Fibroblast of lung (primary cell): ENCODE measurements at places on chromosomes 5 and 9. TPM values are rescaled to one million over a fixed set of nuclear protein-coding genes. Genes with fewer than 3 reads are reported as not detected.
A peak's percentile ranks its signal among the peaks of the same experiment; 100 is the strongest.

DNA sequence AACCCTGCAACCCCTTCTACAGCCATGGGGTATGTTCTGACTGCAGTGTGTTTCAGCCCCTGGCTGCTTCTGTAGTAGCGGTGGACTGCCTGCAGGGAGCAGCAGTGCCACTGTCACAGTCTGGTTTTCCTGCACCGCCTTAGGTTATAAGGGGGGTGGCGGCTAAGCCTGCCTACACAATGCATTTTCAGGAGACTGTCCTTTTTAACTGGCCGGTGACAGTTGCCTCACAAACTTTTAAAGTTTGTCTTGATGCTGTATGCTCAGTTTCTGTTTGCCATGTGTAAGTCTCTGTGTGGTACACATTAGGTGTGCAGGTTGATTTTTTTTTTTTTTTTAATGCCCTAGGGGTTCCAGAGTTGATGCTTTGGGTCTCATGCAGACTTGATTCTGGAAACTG is 53.0 kb downstream of the NUP214 start:
- peaks cover 17% of the 10 kb centered on the region for H3K4me1 ChIP-seq
- peaks cover 6% of the 10 kb centered on the region for H3K36me3 ChIP-seq
- no peak overlapping the region for H3K4me3 ChIP-seq
- H3K27ac ChIP-seq, result no peak overlapping the region

The HSPB3 gene
- 0.77 and 21.1 TPM in 2 replicates for total RNA-seq

The CKMT2 gene
- 8.0 and 19.3 TPM in 2 replicates for total RNA-seq

GRCh38 chr9:99269416-99269815 is 47.3 kb downstream of the SEC61B start:
- H3K4me3 ChIP-seq, result no peak overlapping the region
- peak overlapping the region; percentile 61 for H3K27ac ChIP-seq
- DNase-seq, result peak; percentile 87

DNA sequence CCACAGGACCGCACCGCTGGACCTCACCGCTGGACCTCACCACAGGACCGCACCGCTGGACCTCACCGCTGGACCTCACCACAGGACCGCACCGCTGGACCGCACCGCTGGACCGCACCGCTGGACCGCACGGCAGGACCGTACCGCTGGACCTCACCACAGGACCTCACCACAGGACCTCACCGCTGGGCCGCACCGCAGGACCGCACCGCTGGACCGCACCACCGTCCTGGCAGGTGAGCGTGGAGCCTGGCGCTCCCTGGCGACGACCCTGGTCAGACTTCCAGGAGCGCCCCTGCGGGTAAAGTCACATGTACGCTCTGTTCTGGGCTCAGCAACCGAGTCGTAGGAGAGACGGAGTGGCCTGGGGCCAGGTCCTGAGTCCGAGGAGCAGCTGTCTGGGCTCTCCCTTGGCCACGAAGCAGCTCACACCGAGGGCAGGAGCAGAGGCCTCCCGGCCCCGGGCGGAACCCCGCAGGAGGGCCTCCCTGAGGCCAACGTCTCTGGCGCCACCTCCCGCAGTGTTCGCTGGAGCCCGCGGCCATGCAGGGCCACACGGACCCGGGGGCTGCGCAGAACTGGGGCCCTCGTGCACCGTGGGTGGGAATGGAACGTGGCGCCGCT is 30.5 kb downstream of the MRPL36 start:
- no peak overlapping the region for H3K27ac ChIP-seq
- no peak for DNase-seq
- H3K27me3 ChIP-seq, result no peaks in the 10 kb centered on the region
- no peaks in the 10 kb centered on the region for H3K4me1 ChIP-seq
- H3K4me3 ChIP-seq, result no peak overlapping the region
- no peaks in the 10 kb centered on the region for H3K36me3 ChIP-seq

DNA sequence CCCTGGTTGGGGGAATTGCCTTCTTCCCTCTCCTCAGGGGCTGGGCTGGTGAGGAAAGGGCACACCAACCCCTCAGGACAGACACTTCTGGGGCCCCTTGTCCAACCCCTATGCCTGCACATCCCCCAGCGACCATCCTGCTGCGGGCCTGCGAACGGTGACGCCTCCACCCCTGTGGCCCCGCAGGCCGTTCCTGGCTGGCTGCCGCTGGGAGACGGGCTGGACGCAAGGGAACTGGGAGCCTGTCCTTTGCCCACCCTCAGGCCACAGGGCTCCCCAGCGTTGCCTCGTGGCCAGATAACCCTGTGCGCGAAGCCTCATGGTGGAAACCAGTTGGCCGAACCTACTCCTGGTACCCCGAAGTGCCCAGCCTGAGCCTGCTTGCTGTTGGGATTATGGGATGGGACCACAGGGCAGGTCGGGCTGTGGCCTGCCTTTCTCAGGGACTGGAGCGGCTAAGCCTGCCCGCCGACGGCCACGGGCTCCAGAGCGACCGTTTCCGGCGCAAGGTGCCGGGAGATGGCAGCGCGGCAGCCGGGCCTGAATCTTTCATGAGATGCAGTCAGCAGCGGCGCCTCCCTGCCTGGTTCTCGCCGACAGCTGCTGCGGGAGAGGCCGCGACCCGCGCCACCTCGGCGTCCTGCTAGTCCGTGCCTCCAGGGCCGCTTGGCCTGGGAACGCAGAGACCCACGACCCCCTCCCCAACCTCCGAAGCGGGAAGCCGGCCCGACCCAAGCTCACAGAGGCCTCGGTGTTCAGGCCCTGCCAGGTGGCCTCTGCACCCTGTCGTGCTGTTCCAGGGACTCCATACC is 6.5 kb upstream of the PITX1 start:
- H3K36me3 ChIP-seq, result no peaks in the 10 kb centered on the region
- H3K27me3 ChIP-seq, result peaks cover 74% of the 10 kb centered on the region
- no peak overlapping the region for H3K27ac ChIP-seq
- no peak for DNase-seq
- no peak overlapping the region for H3K4me3 ChIP-seq

DNA sequence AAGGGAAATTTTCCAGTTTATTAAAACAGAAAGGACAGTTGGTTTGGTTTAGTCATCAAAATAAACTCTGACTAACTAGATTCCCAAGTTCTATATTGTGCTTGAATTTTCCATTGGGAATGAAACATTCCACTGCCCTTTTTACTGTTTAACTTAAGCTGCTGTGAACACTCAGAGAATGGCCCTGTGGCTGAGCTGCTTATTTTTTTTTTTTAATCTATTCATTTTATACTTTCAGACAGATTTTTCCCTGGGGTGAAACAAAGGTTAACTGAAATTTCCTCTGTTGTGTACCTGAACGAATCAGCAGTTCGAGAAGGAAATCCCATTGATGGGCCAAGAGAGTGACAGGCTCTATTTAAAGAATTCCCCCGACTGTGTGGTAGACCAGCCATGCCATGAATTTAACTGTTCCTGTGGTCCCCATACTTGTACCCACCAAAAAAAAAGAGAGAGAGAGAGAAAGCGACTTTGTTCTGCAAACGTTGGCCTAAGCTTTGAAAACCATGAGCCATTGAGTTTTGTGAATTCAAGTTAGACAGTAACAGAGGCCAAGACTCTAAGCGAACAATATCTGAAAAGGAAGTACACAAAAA is 138.7 kb upstream of the GRHPR start:
- H3K4me1 ChIP-seq, result peaks cover 7% of the 10 kb centered on the region
- H3K36me3 ChIP-seq, result no peaks in the 10 kb centered on the region
- no peaks in the 10 kb centered on the region for H3K27me3 ChIP-seq
- no peak overlapping the region for H3K27ac ChIP-seq

DNA sequence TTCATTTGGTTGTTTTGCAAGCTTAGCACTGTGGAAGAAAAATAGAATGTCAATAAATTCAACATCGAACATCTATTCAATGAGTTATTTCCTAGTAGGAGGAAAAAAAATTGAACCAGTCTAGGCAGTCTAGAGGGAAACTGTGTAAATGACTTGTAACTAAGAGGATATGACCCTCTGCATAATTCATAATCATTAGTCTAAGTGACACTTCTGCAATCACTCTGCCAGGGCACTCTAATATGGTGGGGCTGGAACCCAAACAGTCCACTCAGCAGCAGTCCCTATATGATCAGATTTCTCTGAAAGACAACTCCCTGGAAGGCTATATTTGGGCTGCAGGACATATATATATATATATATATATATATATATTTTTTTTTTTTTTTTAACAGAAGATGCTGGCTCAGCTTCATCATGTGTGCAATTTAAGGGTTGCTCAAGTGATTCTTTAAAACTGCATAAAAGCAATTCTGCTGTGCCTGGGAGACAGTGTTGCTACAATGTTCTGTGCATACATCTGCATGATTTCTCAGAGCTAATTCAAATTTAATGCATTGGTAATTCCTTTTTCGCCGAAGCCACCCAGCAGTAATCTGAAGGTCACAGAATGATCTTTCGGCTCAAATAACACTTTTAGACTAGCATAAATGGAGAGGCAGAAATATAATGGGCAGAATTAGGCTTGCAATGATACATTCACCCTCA is 482.1 kb upstream of the ZNF608 start:
- no peaks in the 10 kb centered on the region for H3K4me1 ChIP-seq
- no peak overlapping the region for H3K4me3 ChIP-seq
- H3K36me3 ChIP-seq, result no peaks in the 10 kb centered on the region

The C1QTNF3 gene
- 1.0 and 1.2 TPM in 2 replicates for total RNA-seq

- no peak for DNase-seq
- H3K4me3 ChIP-seq, result no peak overlapping the region
- no peak overlapping the region for H3K27ac ChIP-seq
- H3K27me3 ChIP-seq, result no peaks in the 10 kb centered on the region
Observed at GRCh38 chr9:89430995-89431394, 66.9 kb downstream of the SEMA4D start.

The ANKRD34B gene
- total RNA-seq, result not detected in 2 replicates

GRCh38 chr9:107566611-107567061 is 77.1 kb upstream of the KLF4 start:
- H3K36me3 ChIP-seq, result no peaks in the 10 kb centered on the region
- H3K27ac ChIP-seq, result no peak overlapping the region
- H3K4me1 ChIP-seq, result no peaks in the 10 kb centered on the region
- DNase-seq, result peak; percentile 9

The SPINK7 gene
- total RNA-seq, result not detected in 2 replicates

- no peak overlapping the region for H3K4me3 ChIP-seq
- H3K27ac ChIP-seq, result no peak overlapping the region
- no peak for DNase-seq
- H3K27me3 ChIP-seq, result no peaks in the 10 kb centered on the region
- no peaks in the 10 kb centered on the region for H3K36me3 ChIP-seq
- no peaks in the 10 kb centered on the region for H3K4me1 ChIP-seq
Observed at GRCh38 chr9:71115448-71115975, 5.9 kb downstream of the TRPM3 start.

DNA sequence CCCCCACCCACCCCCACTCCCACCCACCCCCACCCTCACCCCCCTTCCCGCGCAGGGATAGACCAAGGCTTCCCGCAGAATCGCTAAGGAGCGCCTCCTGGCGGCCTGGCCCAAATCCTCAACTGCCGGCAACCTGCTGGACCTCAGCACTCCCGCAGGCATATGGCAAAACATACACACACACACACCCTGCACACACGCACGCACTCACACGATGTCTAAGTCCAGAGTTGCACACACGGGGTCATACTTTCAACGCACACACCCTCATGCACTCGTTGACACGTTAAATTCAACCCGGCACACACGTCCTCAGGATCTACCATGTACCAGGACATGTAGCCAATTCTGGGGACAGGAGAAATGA is 1.7 kb downstream of the CPLX2 start:
- peaks cover 6% of the 10 kb centered on the region for H3K27me3 ChIP-seq
- no peak overlapping the region for H3K27ac ChIP-seq
- H3K4me3 ChIP-seq, result no peak overlapping the region
- H3K36me3 ChIP-seq, result no peaks in the 10 kb centered on the region

GRCh38 chr9:137679695-137680305 is 61.0 kb downstream of the EHMT1 start:
- no peaks in the 10 kb centered on the region for H3K4me1 ChIP-seq
- H3K4me3 ChIP-seq, result no peak overlapping the region
- H3K27ac ChIP-seq, result no peak overlapping the region
- no peaks in the 10 kb centered on the region for H3K36me3 ChIP-seq
- H3K27me3 ChIP-seq, result no peaks in the 10 kb centered on the region

- H3K4me1 ChIP-seq, result peaks cover 3% of the 10 kb centered on the region
- no peaks in the 10 kb centered on the region for H3K27me3 ChIP-seq
- no peaks in the 10 kb centered on the region for H3K36me3 ChIP-seq
- DNase-seq, result no peak
- H3K4me3 ChIP-seq, result peak overlapping the region; percentile 86
Observed at GRCh38 chr5:96875791-96876291, 459 bp upstream of the ERAP2 start.

DNA sequence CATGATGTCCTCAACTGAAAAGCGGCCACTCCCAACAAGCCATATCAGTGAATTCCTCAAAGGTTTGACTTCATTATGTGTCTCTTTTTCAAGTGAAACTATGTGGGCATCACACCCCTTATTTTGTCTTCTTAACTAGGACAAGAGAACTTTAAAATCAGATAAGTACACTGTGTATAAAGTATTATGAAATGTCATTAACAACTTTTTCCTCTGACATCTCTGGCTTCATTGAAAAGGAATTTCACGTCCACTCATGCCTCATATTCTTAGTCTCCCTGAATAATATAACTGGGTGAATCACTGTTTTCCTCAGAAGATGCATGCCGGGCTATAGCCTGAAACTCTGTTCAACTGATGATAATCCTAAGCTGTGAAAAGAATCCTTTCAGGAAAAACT is 415.8 kb downstream of the ACTL7B start:
- H3K4me1 ChIP-seq, result peaks cover 19% of the 10 kb centered on the region
- peak; percentile 84 for DNase-seq
- H3K27ac ChIP-seq, result peak overlapping the region; percentile 39
- H3K4me3 ChIP-seq, result no peak overlapping the region
- no peaks in the 10 kb centered on the region for H3K27me3 ChIP-seq
